ENCODE measurements at places on chromosomes 1 and 21.

- DNase-seq, result no peak
These were observed 43.3 kb downstream of the SSBP3 start for GRCh38 chr1:54362881-54363340.

- no peak for DNase-seq
These were observed 60.6 kb downstream of the AK4 start for GRCh38 chr1:65208563-65208973.

- peak; percentile 81 for DNase-seq
These were observed 182.6 kb downstream of the VAV3 start for GRCh38 chr1:107782217-107782845.

DNA sequence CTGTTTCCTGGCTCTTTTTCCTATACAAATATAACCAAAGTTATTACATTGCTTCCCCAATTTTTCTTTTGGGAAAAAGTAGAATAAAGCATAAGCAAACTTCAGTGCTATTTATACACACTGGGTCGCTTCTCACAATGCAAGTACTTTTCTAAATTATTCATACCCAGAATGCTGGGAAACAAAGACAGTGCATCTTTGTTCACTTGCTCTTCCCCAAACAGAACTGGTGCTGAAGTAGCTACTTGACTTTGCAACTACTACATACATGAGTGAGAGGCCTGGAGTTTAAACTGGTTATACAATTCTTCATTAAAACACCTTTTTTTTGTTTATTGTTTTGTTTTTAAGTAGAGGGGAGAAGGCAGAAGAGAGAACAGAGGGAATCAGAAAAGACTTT, 40.2 kb downstream of the STX6 start:
- no peak for DNase-seq

GRCh38 chr1:29245876-29246275, 9.6 kb downstream of the PTPRU start:
- no peak for DNase-seq

DNA sequence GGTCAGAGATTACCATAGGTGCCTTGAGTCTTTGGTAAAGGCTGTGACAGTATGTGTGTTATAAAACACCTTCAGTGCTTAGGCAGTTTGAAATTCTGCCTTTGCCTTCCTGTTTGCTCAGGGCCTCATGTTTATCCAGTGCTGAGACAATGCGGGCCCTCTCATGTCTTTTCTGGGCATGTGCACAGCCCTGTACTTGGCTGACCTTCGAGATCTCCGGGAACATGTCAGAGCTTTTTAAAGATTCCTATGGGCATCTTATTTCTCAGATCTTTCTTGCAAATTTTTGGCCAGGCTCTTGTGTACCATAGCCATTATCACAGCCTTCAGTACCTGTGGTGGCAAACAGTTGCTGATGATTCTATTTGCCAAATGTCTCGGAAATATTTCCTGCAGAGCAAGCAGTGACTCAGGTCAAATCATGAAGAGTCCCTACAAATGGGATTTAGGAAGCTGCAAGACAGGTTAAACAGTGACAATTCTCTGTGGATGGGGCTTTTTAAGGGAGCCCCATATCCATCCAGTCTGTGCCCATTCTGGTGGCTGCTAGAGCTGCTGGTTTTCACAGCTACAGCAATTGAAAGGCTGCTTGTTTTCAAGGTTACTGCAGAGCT, 42.1 kb downstream of the HOOK1 start:
- DNase-seq, result no peak

DNA sequence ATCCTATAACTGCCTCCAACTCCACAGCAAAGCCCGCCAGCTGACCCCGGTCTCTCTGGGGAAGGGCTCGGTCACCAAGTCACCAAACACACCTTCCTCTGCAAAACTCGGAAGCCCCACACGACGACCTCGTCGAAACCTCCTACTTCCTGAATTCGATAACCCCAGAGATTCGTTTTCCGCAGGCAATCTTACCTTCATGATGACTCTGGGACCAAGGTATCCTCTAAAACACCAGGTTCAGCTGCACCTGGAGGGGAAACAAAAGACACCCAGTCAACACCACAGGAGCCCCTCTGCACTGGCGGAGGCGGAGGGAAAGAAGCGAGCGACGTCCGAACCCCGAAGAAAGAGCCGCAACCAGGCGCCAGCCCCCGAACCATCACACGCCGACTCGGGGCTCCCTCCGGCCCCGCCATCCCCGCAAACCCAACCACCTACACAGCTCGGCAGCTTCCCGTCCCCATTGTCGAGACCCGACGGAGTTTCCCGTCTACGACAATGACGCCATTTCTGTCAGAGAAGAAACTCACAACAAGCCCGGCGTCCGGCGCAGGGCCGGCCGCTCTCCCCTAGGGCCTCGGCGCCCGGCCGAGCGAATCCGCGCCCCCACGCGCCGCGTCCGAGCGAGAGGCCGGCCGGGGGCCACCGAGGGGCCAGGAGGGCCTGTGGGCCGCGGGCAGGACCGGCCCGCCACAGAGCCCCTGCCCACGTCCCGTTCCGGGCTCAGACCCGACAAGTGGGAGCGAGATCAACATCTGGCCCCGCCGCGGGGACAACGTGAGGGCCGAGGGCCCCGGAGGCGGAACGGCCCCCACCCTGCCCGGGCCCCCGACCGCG, 1.0 kb downstream of the ARID4B start:
- DNase-seq, result peak; percentile 76

GRCh38 chr1:222195857-222196256, 352.0 kb downstream of the HHIPL2 start:
- DNase-seq, result no peak

- DNase-seq, result no peak
These were observed 55.7 kb downstream of the RGS5 start for GRCh38 chr1:163147019-163147418.

- no peak for DNase-seq
These were observed 87.1 kb upstream of the PAXBP1 start for GRCh38 chr21:32858628-32859027.

DNA sequence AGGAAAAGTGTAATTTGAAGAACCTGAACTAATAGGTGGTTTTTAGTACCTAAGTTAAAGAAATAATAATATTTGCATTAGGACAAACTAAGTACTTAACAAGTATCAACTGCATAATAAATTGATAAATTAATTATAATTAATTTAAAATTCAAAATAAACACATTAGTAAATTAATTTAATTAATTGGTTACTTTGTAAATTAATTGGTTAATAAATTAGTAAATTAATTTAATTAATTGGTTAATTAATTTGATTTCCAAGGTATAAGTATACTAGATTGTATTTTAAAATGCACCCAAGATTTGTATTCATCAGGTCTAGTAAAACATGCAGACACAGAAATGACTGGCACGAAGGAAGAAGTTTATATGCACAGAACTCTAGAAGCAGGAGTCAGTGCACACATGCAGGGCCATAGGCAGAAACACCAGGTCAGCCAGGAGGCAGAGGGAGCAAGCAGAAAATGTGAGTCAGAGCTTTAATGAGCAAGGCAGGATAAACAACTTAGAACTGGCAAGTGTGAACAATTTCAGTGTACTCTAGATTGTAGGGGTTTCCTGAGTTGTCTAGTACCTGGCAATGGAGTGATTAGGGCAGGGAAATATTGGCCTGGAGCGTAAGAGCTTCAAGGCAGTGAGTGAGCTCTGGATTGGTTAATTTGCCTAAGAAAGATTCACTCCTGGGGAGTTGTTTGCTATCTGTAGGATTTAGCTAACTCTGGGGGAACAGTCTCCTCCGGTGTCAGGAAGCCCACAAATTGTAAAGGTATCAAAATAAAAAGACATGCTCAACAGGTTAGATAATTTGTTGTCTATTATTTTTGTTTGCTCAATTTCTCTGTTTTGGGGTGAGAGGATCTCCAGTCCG, 665.7 kb downstream of the MRPL39 start:
- no peak for DNase-seq

- DNase-seq, result no peak
These were observed 145.5 kb upstream of the DUSP10 start for GRCh38 chr1:221887415-221887746.

GRCh38 chr1:5725855-5726585, 266.2 kb downstream of the NPHP4 start:
- DNase-seq, result no peak

DNA sequence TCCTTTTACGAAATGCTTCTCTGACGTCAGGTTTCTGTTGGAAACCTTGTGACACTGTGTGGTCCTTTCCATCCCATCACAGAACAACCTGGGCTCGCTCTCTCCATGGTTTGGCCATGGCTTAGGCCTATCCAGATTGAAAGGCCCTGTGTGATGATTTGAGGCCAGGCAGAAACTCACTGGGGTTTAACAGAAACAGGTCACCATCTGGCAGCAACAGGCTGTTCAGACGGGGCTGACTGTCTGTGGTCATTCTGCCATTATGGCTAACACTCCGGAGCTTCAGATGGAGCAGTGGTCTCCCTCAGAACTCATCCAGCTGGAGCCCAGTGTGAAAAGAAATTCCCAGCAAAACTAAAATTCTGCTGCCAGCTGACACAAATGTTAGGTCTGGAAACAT, 9.3 kb downstream of the PLEKHM2 start:
- DNase-seq, result no peak

- DNase-seq, result no peak
These were observed 17.6 kb upstream of the PLA2G5 start for GRCh38 chr1:20052386-20052785.

GRCh38 chr21:29293495-29293894, 5.2 kb upstream of the BACH1 start:
- DNase-seq, result no peak

- peak; percentile 10 for DNase-seq
These were observed 740 bp downstream of the DSTYK start for GRCh38 chr1:205210756-205211168.

DNA sequence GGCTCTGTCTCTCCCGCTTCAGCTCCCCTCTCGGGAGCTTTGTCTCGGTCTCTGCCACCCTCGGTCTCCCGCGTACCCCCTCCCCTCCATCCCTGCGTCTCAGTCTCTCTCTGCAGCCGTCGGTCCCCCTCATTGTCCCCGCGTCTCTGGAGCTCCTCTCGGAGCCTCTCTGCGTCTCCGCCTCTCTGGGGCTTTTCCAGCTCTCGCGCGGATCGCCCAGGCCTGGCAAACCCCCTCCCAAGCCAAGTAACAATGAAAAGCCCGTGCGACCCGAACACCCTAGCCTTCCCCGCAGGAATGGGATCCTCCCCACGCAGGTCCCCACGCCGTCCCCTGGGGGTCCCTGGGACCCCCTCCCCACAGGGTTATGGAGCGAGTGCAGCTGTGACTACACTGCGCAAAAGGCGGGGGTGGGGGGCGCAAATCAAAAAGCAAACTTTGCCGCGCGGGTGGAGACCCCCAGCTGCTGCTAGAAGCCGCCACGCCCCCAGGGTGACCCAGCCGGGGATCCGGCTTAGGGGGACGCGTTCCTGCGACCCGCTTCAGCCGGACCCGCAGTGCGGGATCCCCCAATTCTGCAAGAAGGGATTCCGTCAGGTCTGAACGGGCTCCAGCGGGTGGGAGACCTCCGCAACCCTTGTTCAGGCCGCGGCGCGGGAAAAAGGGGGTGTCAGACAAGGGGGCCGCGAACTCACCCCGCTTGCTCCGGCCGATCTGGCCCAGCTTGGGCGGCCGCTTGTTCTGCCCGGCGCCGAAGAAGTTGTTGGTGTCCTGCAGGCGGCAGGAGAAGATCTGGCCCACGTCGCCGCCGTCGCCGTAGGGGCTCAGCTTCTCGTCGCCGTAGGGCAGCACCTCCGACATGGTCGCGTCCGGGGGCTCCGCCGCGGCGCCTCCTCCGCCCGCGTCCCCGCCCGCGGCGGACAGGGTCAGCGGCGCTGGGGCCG, 1.2 kb downstream of the CAMK2N1 start:
- DNase-seq, result no peak

- DNase-seq, result no peak
These were observed 1.5 kb downstream of the FPGT start for GRCh38 chr1:74199504-74199903.

DNA sequence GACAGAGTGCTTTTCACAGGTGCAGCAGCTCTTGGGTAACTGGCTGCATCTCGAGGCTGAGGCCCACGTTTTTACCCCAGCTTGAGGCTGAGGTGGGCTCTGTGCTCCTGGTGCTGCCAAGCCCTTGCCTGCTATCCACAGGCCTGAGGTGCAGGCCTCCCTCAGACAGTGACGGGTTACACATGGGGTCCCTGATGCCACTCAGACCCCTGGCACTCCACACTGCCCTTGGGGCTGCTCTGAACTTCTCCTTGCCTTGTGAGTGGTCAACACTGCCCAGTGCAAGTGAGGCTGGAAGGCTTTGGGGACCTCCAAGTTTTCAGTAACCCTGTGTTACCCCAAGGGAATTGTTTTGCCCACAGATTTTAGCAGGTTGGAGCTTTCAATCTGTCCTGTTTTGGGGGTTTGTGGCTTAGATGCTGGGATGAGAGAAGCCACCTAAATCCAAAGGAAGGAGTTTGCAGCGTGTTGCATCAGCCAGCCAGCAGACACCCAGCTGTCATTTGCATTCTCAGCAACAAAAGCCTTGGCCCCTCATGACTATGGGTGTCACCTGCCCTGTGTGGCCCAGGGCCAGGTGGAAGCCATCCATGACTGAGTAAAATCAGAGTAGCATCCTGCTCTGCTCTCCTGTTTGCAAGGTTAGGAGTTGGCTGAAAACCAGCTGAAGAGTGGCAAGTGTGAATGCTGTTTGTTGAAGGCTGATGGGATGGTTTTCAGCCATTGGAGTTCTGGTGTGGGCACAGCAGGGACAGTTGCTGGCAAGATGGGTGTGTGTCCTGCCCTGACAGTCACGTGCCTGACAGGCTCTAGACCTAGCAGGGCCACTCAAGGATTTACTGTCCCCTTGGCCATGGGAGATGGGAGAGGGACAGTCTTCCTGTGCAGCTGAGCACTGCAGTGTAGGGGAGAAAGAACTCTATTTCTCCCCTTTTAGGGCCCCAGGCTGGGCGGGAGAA, 3.2 kb downstream of the RNF187 start:
- no peak for DNase-seq

GRCh38 chr1:64082459-64082858, 121.0 kb upstream of the UBE2U start:
- no peak for DNase-seq

GRCh38 chr21:23374155-23374554, 2233.1 kb downstream of the MRPL39 start:
- DNase-seq, result no peak

DNA sequence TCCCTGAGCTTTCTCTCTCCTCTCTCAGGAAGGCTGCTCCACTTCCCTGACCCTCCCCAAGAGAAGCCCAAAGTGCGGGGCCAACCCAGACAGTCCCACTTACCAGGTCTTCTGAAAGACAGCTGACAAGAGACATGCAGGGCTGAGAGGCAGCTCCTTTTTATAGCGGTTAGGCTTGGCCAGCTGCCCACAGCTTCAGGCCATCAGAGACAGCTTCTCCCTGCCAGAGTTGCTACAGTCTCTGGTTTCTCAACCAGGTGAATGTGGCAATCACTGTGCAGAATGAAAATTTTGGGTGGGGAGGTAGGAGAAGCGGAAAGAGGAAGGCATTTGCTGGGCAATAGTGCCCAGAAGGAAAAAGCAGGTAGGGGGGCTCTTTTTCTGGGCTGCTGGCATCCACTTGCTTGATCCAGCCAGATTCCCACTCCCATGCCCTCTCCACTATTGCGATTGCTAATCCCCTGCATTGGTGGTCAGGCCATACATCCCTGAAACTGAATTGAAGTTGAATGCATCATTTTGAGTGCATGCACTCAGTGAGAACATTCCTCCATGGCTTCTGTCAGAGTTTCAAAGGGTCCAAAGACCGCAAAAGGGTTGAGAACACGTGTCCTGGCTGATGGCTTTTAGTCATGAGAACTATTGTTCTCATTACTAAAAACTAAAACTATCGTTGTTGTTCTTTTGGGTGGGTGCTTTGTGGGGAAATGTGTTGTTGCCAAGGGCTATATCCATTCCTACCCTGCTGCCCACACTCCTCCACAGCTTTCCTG, at the start of gene S100A8:
S100A8 (minus strand) TSS at position 136 of the 773 bp plus-strand sequence. CDS start 538 bp downstream, outside the sequence.
- peak; percentile 7 for DNase-seq

- DNase-seq, result no peak
These were observed 15.0 kb upstream of the IL20 start for GRCh38 chr1:206850401-206850800.

Data from CD4-positive, alpha-beta T cell treated with Interleukin-17A for 1 hour (primary cell).